ENCODE measurements at places on chromosomes 5 and 9.
A peak's percentile ranks its signal among the peaks of the same experiment; 100 is the strongest.

DNA sequence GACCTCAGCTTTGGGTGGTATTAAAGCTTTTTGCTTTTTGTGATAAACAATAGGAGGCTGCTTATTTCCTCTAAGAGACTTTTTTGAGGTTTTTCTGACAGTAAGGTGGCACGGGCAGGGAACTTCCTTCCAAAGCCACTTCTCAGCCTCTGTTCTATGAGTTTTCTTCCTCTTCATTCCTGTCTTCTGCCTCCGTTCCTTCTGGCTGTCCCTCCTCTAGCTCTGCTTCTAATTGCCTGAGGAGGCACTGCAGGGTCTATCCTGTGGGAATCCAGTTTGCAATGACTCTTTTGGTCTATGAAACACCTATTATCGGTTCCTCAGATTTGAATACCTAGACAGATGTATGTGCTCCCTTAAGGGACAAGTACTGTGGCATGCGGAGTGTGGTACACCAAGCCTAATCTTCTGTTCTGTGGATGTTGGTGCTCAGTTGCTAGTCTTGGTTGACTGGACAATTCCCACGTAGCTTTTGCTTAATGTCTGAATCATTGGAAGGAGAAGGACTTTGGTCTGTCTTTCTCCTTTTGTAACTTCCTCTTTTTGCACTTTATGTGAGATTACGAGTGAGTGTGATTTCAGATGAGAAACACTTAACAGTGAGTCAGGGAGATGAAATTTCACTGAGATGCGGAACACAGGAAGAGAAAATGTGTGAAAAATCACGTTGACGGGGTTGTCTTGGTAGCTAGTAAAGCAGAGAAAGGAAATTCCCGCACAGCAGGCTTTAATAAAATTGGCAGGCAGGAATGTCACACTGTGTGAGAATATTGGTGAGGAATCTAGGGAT lies 305.2 kb downstream of the EFNA5 start:
- DNase-seq = no peak

DNA sequence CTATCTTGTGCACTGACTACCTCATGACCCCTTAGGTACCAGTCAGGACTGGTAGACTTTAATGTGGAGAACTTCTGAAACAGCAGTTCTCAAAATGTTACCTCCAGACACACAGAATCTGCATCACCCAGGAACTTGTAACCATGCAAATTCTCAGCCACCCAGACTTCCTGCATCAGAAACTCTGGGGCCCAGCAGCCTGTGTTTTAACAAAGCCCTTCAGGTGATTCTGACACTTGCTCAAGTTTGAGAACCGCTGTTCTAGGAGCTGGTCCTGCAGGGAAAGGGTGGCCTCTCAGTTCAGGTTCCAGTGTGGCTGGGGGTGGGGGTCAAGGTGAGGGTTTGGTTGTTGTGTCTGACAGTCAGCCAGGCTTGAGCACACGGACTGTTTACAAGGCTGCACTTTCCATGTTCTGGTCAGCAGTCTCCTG lies 28.4 kb downstream of the ZFP62 start:
- DNase-seq = no peak

- peak; percentile 47 for DNase-seq
Measured at GRCh38 chr9:129102791-129103594, 7.6 kb downstream of the CRAT start.

GRCh38 chr5:78320401-78320800 lies 25.9 kb upstream of the AP3B1 start:
- peak; percentile 59 for DNase-seq

- DNase-seq = no peak
Measured at GRCh38 chr5:142982821-142983200, 212.6 kb downstream of the ARHGAP26 start.

- no peak for DNase-seq
Measured at GRCh38 chr5:170585273-170585948, 81.6 kb downstream of the KCNIP1 start.

DNA sequence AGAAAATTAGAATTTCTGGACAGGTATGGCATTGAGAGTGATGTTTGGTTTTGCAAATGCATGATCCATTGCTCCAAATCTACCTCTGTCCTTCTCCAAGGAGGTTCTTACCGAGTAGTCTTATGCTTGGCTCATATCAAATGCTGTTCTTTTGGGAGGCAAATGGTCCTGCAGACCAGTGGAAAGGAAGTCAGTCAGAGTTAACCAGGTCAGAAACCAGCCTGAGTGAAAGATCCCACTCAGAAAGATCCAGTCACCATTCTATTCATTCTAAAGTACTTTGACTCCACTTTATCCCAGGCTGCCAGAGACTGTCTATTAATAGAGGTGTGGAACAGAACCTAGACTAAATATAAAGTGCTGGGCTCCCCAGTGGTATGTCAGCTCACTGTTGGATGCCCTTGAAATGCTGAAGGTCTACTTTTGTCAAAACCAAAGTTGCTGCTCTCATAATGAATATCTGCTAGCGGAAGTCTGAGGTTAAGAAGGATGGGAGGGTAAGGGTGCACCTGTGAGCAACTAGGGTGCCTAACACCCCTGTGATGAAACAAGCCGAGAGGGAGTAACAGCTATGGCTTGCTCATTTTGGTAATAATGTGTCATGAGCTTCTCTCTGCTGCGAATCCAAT lies 302.2 kb downstream of the ZNF608 start:
- no peak for DNase-seq

Measured in fibroblast of mammary gland (primary cell).